Sigmoid colon (tissue), 7 donors: ENCODE measurements at places on chromosomes 6 and 20. TPM values are rescaled to one million over a fixed set of nuclear protein-coding genes. Genes with fewer than 3 reads are reported as not detected.

- peaks cover 12% of the 10 kb centered on the region for H3K27me3 ChIP-seq
- no peaks in the 10 kb centered on the region for H3K4me1 ChIP-seq
- DNase-seq, result no peak
- no peak overlapping the region for H3K27ac ChIP-seq
Observed at GRCh38 chr20:46246559-46246958, 61.7 kb downstream of the CDH22 start.

DNA sequence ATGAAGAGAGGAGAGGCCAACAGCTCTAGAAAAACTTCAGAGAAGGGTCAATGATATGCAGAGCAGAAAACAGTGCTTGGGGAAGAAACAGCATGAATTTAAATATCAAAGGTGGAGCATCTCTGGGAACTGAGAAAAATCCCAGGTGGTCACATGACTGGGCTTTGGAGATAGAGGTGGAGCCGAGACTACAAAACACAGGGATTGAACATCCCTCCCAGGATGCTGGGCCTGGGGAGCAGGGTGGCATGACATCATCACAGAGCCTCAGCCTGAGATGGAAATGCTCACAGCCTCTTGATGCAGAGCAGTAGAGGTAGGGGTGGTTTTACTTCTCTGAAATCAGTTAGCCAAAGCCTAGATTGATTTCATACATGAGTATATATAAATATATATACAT is 529.5 kb downstream of the PRKN start:
- peaks cover 15% of the 10 kb centered on the region for H3K4me1 ChIP-seq
- no peaks in the 10 kb centered on the region for H3K27me3 ChIP-seq
- no peaks in the 10 kb centered on the region for H3K36me3 ChIP-seq
- no peak overlapping the region for H3K27ac ChIP-seq
- H3K4me3 ChIP-seq, result no peak overlapping the region
- DNase-seq, result no peak

DNA sequence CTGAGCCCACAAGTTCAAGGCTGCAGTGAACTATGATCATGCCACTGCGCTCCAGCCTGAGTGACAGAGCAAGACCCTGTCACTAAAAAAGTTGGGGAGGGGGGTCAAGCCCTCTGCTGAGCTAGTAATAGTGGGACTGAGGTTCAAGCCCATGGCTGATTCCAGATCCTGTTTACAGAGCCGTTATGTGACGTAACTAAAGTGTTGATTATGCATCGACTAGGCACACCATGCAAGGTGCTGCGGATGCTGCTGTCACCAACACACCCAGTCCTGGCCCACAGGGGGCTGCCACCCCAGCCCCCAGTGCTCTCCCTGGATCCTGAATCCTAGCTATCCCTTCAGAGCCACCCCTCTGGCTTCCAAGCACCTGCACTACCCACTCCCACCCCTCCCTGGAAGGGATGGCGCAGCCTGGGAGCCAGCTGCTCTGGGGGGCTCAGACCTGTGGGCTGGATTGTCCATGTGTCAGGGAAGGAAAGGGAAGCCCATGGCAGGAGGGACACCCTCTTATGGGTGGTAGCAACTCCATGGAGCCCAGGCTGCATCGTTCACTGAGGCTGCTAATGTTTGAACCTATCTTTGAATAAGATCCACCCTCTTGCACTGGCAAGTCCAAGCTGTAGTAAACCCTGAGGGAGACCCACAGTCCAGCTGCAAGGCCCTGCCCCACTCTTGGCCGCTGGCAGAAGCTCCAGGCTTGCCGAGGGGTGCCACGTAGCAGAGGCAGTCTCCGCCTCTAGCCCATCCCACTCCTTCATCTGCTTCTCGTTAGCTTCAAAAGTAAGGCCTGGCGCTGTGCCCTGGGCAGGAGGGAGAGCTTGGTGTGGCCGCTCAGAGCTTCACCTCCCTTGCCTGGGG is 95.0 kb downstream of the SNX5 start:
- H3K4me3 ChIP-seq, result no peak overlapping the region
- H3K4me1 ChIP-seq, result peaks cover 45% of the 10 kb centered on the region
- DNase-seq, result peak; percentile 97
- no peaks in the 10 kb centered on the region for H3K27me3 ChIP-seq
- H3K36me3 ChIP-seq, result no peaks in the 10 kb centered on the region

The ID4 gene
- total RNA-seq, result 6.1 TPM

The RIPOR3 gene
- 14.5 TPM for total RNA-seq
